ENCODE measurements at places on chromosomes 7 and 10.

- DNase-seq: no peak
These were observed 270.1 kb downstream of the ARL4A start for GRCh38 chr7:12957487-12957886.

DNA sequence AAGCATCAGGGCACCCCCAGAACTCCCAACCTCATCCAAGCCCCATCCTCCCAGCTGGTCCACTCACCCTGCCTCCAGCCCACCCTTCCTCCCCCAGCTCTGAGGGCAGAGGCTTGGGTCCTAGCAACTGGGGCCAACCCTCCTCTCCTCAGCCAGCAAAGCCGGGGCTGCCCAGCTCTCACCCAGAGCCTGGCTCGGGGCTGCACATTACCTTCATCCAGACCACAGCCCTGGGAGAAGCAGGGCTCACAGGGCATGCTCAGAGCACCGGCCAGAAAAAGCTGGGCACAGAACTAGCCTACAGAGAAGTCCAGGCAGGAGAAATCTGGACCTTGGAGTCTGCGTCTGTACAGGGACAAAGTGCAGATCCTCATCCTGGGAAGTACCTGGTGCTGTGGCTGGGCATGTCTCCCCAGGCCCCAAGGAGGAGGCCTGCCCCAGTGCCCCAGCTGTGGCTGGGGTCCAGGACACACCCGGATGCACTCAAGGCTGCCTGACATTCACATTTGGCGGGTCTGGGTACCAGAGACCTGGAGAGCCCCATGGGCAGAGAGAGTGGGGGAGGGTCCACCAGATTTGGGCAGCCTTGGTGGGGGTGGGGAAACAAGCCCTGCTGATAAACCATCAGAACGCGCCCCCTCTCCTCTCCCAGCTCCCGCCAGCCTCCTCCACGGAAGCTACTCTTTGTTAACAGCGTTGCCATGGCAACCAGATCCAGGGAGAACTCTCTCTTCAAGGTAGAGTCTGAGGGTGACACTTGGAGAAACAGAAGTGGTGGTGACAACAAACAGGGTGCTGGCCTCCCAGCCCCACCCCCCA lies 5.1 kb downstream of the RASGEF1A start:
- DNase-seq: no peak

GRCh38 chr7:92034116-92034515 lies 93.5 kb downstream of the AKAP9 start:
- no peak for DNase-seq

- DNase-seq: no peak
These were observed 8.9 kb downstream of the PIP4K2A start for GRCh38 chr10:22705527-22705926.

DNA sequence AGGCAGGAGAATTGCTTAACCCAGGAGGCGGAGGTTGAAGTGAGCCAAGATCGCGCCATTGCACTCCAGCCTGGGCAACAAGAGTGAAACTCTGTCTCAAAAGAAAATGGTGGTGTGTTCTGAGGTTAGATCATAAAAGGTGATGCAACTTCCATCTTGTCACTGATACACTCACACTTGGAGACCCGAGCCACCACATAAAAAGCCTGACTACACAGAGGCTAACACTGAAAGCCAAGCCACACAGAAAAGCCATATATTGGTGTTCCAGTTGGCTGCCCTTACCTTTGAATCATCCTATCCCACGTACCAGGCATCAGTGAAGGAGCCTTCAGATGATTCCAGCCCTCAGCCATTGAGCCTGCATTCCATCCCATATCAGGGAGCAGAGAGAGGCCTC lies 4.0 kb downstream of the MORN4 start:
- DNase-seq: no peak

GRCh38 chr7:19105546-19105945 lies 11.9 kb downstream of the TWIST1 start:
- DNase-seq: no peak

GRCh38 chr7:139635526-139636302 lies 112.2 kb downstream of the CLEC2L start:
- DNase-seq: peak; percentile 36

DNA sequence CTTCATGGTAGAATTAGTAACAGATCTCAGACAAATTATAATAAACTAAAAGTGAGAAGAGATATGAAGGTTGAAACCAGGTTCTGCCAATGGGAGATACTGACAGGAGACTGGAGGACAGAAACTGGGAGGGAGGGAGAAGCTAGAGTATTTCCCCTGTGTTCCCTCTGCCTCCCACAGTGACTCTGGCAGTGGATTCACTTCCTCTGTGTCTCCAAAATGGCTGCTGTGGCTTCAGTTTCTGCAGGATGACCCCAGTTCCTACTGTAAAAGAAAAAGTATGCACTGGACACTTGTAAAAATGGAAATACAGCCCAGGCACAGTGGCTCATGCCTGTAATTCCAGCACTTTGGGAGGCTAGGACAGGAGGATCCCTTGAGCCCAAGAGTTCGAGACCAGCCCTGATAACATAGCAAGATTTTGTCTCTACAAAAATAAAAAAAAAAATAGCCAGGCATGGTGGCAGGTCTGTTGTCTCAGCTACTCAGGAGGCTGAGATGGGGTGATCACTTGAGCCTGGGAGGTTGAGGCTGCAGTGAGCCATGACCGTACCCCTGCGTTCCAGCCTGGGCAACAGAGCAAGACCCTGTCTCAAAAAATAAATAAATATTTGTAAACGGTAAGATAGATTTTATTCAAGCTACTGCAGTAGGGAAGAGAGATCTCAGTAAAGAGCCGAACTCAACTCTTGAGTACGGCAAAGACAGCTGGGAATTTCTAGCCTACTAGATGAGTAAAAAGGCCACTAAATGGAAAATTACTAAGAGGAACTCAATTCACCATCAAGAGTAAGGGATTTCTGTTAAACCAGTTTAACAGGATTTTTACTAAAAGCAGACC lies 156.6 kb upstream of the TRIM24 start:
- no peak for DNase-seq

GRCh38 chr7:2405601-2406345 lies 2.4 kb downstream of the CHST12 start:
- peak; percentile 37 for DNase-seq

- no peak for DNase-seq
These were observed 103.4 kb downstream of the PRTFDC1 start for GRCh38 chr10:24849051-24849450.

- no peak for DNase-seq
These were observed 1.5 kb downstream of the IL6 start for GRCh38 chr7:22728401-22729029.

GRCh38 chr10:60266513-60266912 lies 123.2 kb downstream of the ANK3 start:
- DNase-seq: no peak

DNA sequence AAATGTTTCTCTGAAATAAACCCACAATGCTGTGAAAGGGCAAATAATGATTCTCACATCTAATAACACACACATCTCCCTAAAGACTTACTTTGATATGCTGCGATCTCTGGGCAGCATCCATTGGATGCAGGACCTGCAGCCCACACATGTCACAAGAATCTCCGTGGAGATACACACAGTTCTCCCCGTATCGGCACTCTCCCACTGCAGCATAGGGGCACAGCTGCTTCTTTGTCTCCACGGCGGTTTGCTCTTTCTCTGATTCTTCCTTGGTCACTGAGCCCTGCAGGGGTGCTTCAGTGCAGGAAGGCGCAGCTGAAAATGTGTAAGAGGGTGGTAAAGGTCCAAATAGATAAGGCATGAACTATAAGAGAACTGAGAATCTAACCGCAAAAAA lies 20.4 kb downstream of the MKRN1 start:
- no peak for DNase-seq

- DNase-seq: no peak
These were observed 926 bp upstream of the C7orf33 start for GRCh38 chr7:148589640-148590039.

GRCh38 chr10:33249659-33250345 lies 84.7 kb downstream of the NRP1 start:
- DNase-seq: no peak

- no peak for DNase-seq
These were observed 88.0 kb downstream of the MDFIC start for GRCh38 chr7:115009736-115010440.

DNA sequence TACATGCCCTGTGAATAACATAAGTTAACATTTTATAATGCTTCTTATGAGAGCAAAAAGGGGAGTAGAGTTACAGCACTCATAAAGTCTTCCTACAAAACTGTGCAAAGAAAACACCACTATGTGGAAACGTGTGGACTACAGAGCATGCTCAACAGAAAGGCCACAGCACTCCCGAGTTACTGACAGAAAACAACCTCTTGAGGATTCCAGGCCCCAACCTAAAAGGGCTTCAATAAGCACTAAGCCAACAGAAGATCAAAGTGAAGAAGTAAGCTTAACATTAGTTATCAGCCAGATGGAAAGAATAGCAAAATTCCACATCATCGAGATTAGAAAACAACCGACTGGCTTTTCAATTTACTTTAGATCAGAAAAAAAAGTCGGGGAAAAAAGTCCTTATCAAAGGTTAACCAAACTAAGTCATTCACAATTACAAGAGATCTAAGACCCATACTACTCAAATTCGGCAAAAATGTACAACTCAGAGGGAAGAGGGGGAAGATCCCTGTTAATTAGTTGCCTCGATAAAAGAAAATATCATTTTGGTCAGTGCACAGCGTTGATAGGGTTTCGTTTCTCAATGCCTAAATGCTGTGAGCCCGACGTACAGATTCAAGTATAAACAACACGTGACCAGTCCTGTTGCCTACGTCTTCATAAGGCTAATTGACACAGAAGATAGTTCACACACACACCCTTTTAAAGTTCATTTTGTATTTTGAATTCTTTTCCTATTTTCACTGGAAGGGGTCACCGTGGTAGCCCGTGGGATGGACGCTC lies 1.4 kb downstream of the KBTBD2 start:
- no peak for DNase-seq

DNA sequence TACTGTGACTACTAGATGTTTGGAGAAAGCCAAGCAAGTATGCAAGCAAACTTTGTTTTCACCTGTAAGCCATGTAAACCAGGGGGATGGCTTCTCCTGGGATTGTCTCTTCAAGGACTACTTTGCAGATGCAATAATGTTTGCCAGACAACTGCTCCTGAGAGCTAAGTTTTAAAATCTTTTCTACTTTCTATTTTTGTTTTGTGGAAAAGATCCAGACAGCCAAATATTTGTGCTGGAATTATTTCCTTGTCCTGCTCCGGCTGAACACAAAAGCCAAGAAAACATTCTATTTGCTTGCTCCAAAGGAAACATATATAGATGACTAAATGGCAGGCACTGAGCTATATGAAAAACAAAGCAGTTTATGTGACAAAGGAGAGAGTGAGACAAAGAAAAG lies 51.6 kb downstream of the TFPI2 start:
- no peak for DNase-seq

DNA sequence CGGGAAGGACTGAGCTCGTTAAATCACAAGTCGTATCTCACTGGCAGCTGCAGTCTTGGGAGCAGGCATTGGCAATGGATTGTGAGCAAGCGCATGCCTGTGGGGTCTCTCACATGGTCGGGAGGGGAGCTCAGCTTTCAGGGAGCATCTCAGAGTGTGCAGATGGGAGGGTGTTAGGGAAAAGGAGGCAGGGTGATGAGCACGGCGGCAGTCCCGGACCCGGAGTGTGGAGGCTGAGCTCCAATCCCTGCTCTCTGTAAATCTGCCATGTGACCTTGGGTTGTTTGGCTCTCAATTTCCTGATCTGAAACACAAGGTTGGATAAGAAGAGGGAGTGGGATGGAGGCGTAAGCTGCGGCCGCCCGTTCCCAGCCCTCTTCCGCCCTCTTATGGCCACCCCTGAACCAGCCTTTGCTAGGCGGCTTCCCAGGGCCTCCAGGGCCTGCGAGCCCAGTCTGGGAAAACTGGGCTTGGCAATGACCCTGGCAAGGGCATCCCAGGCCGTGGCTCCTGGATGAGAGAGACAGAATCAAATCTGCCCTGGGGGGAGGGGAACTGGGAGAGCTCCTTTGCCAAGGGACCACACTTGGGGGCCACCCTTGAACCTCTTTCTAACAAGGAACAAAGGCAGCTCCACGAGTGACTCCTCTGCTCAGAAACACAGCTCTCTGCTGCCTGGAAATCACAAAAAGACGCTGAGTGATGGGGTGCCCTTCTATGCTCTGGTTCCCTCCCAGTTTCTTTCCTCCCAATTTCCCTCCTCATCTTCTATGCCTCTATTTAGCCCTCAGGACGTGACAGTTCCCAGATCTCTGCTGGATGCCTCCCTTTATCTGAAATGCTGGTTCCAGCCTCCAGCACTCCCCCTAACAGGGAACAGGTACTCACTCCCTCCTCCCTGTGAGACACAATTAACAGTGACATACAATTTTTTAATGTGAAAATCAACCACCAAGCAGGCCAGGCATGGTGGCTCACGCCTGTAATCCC lies 41.7 kb upstream of the LOXL4 start:
- DNase-seq: no peak

- no peak for DNase-seq
These were observed 41.0 kb upstream of the ITGA8 start for GRCh38 chr10:15760681-15761080.

- DNase-seq: no peak
These were observed 27.1 kb upstream of the AKAP9 start for GRCh38 chr7:91913612-91914011.

DNA sequence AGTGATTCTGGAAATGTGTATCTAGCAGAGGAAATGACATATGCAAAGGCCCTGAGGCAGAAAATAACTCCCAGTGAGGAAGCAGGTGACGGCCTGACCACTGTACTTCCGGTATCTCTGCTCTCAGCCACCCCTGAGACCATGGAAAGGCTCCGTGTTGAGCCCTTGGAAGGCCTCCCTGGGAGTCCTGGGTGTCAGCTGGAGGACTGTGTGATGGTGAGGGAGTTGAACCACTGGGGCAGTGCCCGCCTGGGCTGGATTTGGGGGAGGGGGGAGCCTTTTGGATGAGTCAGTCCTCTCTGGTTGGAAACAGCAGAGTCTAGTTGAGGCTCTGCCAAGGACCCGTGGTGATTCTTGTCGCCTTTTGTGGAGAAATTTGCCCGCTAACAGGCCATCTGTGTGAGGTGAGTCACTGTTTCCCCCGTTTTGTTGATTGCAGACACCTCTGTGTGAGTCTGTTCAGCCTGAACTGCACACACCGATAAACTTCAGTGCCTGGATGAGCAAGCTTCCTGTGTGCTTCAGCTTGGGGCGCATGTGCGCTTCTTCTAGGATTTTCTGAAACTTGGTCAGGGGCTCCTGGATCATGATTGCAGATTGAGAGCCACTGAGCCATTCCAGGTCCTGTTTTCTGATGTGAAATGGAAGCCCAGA lies 98.6 kb downstream of the GRK5 start:
- DNase-seq: peak; percentile 72

GRCh38 chr7:52689912-52690311 lies 345.5 kb upstream of the POM121L12 start:
- no peak for DNase-seq

DNA sequence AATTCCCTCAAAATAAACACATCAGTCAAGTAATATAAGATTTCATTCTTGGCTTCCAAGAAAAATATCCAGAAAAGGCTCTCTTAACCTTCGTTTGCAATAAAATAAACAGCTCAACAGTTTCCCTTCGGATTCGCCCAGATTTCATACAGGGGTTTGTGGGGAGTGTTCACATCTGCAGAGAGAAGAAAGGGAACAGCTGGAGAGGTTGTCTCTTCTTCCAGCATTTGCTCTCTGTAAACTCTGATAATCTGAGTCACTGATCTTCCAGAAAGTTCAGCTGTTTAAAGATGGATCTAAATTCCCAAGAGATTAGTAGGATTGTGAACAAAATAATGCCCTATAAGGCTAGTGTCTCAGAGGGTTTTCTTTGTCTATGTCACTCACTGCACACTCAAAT lies 277.9 kb downstream of the HPSE2 start:
- no peak for DNase-seq

GRCh38 chr10:10056961-10057360 lies 960.7 kb upstream of the CELF2 start:
- no peak for DNase-seq

- no peak for DNase-seq
These were observed 177.0 kb downstream of the GNAT3 start for GRCh38 chr7:80334908-80335307.

- no peak for DNase-seq
These were observed 1180.3 kb downstream of the TYW1 start for GRCh38 chr7:68176974-68177373.

All from activated T-cell treated with anti-CD3 and anti-CD28 coated beads for 1 hour (primary cell).